ENCODE measurements at places on chromosomes 4 and X.

GRCh38 chrX:150648296-150648940 lies 44.8 kb upstream of the MTMR1 start:
- no peak for DNase-seq

DNA sequence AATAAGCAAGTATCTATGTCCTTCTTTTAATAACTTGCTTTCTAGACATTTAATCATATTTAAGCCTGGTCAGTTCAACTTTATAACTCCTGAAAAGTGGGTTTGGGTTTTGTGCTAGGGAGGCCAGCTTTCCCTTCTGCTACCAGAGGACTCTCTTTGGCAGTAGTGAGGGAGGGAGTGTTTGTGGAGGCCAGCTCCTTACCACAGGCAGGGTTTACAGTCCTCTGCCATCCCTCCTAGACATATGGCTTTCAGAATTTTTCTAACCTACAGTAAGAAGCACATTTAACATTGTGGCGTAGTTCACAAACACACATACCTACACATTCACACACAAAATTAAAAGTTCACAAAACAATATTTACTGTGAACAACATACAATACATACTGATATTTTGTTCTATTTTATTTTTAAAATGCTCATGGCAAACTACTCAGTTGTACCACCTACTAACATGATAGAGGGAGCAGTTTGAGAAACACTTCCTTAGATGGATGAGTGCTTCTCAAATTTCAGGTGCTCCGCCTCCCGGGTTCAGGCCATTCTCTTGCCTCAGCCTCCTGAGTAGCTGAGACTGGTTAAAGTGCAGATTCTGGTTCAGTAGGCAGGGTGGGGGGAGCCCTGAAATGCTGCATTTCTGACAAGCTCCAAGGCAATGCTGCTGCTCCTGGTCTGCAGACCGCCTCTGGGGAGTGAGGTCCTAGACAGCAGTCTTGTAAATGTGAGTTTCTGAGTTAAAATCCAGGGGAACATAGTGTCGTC lies 86.7 kb downstream of the PTTG2 start:
- DNase-seq: no peak

DNA sequence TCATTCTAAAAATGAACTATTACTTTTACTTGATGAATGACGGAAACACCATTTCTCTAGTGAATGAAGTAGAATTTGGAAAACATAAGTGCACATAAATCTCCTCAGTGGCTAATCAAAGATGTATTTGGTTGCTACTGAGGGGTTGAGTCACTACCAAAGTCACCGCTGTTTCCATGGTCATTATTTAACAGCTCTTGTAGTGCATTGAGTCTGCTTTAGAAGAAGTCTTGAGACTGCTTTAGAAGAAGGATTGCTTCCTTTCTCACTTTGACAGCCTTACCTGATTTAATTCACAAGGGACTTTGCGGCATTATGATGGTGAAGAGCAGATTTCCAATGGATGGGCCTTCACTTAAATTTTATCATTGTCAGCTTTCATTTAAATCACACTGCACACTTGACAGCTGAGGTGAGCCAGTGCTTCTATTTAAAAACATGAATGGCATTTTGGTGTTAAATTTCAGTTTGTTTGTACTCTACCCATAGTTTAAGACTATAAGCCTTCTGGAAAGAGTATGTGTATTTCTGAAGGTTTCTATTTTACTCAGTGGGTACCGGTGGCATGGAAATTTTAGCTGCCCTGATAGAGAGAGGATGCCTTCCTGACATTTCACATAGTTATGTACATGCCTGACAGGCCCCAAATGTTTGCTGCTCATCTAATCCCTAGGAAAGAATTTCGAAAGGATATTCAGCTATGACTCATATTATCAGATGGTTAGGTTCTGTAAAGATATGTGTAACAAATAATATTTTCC lies 9.5 kb downstream of the ASB5 start:
- no peak for DNase-seq

- DNase-seq: no peak
Observed at GRCh38 chr4:139977838-139978609, 176.0 kb downstream of the MAML3 start.

GRCh38 chr4:152590179-152591031 lies 54.5 kb upstream of the FBXW7 start:
- no peak for DNase-seq

DNA sequence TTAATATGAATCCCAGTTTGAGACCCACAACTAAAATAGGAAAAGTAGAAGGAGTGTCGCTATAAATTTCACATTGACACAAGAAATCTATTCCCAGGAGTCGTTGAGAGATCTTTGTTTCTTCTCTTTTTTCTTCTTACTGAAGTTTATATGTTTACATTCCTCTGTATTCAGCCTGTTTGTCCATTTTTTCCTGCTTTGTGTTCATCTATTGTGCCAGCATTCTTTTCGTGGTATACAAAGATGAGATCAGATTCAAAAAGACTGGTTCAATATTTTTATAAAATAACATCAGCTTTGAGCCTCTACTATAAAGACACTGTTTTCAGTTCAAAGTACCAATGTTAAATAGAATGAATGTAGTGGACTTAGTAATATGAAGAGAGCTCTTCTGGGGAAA lies 95.4 kb upstream of the MYOZ2 start:
- DNase-seq: no peak

DNA sequence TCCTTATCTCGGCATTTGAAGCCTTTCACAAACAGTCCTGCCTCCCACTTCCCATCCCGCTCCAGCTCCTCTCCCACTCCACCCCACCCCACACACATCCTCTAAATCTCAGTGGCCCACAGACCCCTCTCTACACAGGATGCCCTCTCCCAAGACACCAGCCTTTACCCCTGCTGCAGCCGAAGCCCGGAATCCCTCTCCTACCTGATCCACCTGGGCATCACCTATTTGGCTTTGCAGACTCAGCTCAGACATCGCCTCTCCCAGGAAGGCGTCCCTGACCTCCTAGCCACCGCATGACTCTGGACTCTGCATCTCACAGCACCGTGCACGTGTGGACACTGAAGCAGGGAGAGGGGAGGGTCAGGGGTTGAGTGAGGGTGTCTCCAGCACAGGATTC lies 11.5 kb downstream of the PPP2R2C start:
- peak; percentile 33 for DNase-seq

DNA sequence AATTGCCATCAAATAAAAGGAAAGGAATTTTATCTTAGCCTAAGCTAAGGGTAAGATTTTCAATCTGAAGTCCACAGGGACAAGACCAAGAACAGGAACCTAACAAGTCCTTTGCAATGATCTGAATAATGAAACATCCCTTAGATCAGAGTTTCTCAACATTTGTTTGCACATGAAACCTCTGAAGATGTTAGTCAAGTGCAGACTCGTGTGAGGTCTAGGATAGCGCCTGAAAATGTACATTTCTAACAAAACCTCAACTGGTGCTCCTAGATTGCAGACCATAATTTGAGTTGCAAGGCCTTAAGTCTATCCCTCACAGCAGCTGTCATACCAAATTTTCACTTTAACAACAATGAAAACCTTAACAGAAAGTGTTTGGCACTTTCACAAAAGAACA lies 337.6 kb downstream of the DMD start:
- DNase-seq: no peak
